Suprapubic skin (tissue), 4 donors: ENCODE measurements at places on chromosomes 6 and 20.

- no peak overlapping the region for H3K27ac ChIP-seq
- no peak overlapping the region for H3K4me3 ChIP-seq
These were observed 11.1 kb downstream of the PCED1A start for GRCh38 chr20:2829376-2829775.

DNA sequence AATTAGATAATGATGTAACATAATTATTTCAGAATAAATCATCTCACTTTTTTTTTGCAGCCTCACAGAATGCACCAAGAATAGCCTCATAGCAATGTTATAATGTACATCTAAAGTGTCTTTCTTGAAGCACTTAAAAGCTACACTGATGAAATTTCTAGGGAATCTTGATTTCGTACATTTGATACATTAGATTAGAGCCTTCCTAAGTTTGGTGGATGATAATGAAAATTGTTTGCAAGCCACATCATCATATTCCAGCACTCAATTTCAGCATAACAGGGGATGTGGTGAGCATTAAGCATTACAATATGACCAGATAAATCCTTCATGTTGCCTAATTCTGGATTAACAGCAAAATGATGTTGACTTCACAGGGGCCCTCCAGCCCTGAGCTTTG lies 9.7 kb upstream of the METTL24 start:
- H3K27me3 ChIP-seq = peaks cover 2% of the 10 kb centered on the region
- no peaks in the 10 kb centered on the region for H3K4me1 ChIP-seq
- DNase-seq = no peak
- H3K27ac ChIP-seq = no peak overlapping the region

- no peak overlapping the region for H3K27ac ChIP-seq
- no peak for DNase-seq
- H3K36me3 ChIP-seq = no peaks in the 10 kb centered on the region
These were observed 44.4 kb upstream of the CST5 start for GRCh38 chr20:23923891-23924435.

DNA sequence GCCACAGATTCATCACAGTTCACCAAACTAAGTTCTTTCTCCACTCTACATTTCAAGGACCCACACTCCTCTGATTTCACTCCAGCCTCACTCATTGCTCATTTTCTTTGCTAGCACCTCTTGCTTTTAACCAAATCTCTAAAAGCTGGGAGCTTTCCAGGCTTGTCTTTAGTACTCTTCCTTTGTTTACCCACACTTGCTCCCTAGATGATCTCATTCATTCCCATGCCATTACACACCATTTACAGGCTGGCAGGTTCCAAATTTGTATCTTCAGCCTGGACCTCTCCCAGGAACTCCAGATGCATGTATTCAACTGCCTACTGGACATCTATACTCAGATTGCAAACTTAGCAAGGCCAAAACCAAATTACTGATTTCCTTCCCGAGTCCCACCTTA lies 5.3 kb upstream of the GUCA1B start:
- H3K27me3 ChIP-seq = no peaks in the 10 kb centered on the region
- peaks cover 13% of the 10 kb centered on the region for H3K36me3 ChIP-seq
- no peak overlapping the region for H3K4me3 ChIP-seq
- no peak overlapping the region for H3K27ac ChIP-seq

DNA sequence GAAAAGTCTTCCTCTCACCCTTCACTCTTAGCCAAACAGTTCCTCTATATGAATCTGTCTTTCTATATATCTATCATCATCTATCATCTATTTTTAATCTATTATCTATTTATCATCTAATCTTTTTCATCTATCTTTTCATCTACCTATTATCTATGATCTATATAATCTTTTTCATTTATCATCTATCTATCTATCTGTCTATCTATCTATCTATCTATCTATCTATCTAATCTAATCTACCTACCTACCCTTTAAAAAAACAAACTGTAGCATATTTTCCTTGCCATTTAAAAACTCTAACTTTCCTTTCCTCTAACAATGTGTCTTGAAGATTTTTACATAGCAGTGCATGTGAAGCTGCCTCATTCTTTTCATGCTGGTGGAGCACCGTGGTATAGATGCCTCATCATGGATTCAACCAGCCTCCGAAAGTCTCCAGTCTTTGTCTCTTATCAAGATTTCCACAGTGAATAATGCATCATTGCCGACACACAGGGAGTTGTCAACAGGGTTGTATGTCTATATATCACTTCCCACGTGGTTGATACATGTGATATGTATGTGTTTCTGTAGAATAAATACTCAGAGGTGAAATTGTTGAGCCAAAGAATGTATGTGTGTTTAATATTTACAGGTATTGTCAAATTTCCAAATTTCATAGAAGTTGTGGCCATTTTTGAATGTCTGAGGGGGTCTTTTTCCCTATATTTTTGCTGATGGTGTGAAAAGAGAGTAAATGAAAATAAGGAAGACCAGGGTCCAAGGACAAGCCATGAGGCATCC lies 51.3 kb downstream of the VEGFA start:
- no peaks in the 10 kb centered on the region for H3K27me3 ChIP-seq
- no peak overlapping the region for H3K27ac ChIP-seq
- H3K4me3 ChIP-seq = no peak overlapping the region
- H3K36me3 ChIP-seq = no peaks in the 10 kb centered on the region
- DNase-seq = no peak

DNA sequence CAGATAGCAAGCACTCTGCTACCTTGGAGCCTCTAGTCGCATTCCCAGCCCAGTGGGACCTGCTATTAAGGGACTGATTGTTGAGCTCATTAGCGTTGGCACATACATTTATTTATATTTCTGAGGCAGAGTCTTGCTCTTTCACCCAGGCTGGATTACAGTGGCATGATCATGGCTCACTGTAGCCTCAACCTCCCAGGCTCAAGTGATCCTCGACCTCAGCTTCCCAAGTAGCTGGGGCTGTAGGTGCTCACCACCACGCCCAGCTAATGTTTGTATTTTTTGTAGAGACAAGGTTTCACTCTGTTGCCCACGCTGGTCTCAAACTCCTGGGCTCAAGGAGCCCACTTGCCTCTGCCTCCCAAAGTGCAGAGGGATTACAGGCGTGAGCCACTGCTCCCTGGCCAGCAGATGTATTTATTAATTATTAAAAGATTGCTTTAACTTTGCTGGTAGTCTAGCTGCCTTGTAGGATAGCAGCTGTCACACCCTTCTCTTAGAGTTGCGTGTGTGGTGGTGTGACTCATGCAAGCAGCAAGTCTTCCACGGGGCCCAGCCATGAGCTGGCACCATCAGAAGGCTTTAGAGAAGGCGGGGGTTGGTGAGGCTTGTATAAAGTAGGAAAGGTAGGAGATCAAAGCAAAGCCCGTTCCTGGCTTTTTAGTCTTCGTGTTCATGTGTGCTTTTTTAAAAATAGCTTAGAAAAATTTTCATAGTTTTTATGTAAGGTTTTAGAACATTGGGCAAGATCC lies 16.5 kb downstream of the ACTR5 start:
- H3K27me3 ChIP-seq = no peaks in the 10 kb centered on the region
- peaks cover 8% of the 10 kb centered on the region for H3K4me1 ChIP-seq
- peaks cover 96% of the 10 kb centered on the region for H3K36me3 ChIP-seq
- no peak for DNase-seq
- H3K27ac ChIP-seq = no peak overlapping the region

DNA sequence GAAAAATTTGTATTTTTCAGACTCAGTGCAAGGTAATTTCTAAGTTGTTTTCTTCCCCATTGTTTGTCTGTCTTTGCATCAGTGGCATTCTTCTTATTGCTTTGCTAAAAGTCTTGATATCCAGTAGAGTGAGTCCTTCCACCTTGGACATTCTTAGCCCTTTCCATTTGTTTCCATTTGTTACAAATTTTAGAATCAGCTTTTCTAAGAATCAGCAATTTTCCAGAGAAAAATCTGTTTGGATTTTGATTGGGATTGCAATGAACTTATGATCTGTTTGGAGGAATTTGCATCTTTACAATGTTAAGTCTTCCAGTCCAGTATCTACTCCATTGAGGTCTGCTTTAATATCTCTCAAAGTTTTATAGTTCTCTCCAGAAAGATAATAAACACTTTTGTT lies 36.4 kb downstream of the LRRN4 start:
- H3K27me3 ChIP-seq = no peaks in the 10 kb centered on the region
- no peak overlapping the region for H3K4me3 ChIP-seq
- H3K27ac ChIP-seq = no peak overlapping the region
- peaks cover 18% of the 10 kb centered on the region for H3K36me3 ChIP-seq
- H3K4me1 ChIP-seq = no peaks in the 10 kb centered on the region

DNA sequence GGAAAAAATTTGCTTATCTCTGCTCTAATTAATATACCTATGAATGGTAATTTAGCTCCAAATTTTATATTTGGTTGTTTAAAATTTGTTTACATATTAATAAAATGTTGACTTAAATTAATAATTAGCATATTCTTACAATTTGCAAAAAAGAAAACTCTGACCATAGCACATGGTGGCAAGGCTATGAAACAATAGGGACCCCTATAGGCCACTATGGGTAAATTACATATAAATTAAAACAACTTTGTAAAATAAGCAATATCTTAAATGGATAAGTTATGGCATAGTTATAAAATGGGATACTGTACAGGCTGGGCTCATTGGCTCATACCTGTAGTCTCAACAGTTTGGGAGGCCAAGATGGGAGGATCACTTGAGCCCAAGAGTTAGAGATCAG lies 76.0 kb downstream of the MKKS start:
- H3K27me3 ChIP-seq = no peaks in the 10 kb centered on the region
- no peaks in the 10 kb centered on the region for H3K4me1 ChIP-seq
- no peak overlapping the region for H3K27ac ChIP-seq
- H3K4me3 ChIP-seq = no peak overlapping the region

GRCh38 chr6:14766391-14766994 lies 479.4 kb upstream of the JARID2 start:
- DNase-seq = no peak
- H3K27me3 ChIP-seq = no peaks in the 10 kb centered on the region

DNA sequence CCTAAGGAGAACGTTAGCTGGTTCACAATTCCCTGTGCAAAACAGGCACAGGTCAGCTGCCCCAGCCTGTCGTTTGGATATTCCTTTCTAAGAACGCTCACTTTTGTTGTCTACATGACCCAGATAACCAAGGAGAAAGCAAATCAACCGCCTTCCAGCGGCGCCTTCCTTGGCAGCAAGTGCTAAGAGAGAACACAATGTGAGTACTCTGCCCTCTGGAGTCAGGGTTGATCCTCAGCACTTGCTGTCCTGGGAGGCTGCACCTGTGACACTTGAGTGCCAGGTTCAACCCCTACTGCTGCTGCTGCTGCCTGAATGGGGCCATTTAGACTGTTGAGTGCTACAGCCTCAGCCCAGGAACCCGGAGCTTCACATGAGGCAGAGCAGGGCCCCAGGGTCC lies 36.8 kb downstream of the OVOL2 start:
- H3K36me3 ChIP-seq = peaks cover 21% of the 10 kb centered on the region
- DNase-seq = no peak
- H3K27me3 ChIP-seq = no peaks in the 10 kb centered on the region
- H3K4me3 ChIP-seq = no peak overlapping the region

DNA sequence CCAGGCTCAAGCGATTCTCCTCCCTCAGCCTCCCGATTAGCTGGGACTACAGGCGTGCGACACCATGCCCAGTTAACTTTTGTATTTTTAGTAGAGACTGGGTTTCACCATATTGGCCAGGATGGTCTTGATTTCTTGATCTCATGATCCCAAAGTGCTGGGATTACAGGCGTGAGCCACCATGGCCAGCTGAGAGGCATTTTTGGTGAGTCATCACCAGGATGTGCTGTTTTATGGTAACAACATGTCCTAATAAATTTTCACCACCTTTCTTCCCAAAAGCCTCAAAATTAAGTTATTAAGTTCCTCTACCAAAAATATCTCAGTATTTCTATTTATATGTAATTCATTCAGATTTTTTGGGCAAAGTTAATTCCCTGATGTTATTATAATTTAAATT lies 53.5 kb downstream of the COL21A1 start:
- H3K27ac ChIP-seq = no peak overlapping the region
- DNase-seq = no peak
- H3K4me3 ChIP-seq = no peak overlapping the region

DNA sequence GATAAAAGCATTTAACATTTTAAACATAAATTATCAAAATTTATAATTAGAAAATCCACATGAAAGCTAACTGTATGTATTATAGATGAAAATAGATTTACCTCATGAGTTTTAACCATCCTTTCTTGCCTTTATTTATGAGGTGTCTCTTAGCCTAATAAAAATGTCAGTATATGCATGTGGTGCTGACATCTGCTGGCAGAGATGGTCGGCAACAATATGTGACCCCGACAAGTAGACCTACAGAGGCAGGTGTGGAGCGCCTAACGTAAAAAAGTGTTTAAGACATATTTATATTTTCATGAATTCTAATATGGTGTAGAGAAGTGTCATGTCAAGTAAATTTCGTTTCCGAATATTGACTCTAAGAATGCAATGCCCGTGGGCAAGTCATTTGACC lies 149.0 kb upstream of the FUT9 start:
- no peaks in the 10 kb centered on the region for H3K27me3 ChIP-seq
- H3K27ac ChIP-seq = no peak overlapping the region
- H3K36me3 ChIP-seq = no peaks in the 10 kb centered on the region
- H3K4me1 ChIP-seq = no peaks in the 10 kb centered on the region
- H3K4me3 ChIP-seq = no peak overlapping the region

GRCh38 chr20:56445540-56445939 lies 22.9 kb upstream of the RTF2 start:
- no peak overlapping the region for H3K4me3 ChIP-seq
- H3K27me3 ChIP-seq = no peaks in the 10 kb centered on the region

- H3K4me3 ChIP-seq = no peak overlapping the region
- H3K4me1 ChIP-seq = no peaks in the 10 kb centered on the region
- no peak for DNase-seq
- peaks cover 3% of the 10 kb centered on the region for H3K27me3 ChIP-seq
- H3K27ac ChIP-seq = no peak overlapping the region
- H3K36me3 ChIP-seq = no peaks in the 10 kb centered on the region
These were observed 9.5 kb upstream of the SNAP25 start for GRCh38 chr20:10209091-10209490.

DNA sequence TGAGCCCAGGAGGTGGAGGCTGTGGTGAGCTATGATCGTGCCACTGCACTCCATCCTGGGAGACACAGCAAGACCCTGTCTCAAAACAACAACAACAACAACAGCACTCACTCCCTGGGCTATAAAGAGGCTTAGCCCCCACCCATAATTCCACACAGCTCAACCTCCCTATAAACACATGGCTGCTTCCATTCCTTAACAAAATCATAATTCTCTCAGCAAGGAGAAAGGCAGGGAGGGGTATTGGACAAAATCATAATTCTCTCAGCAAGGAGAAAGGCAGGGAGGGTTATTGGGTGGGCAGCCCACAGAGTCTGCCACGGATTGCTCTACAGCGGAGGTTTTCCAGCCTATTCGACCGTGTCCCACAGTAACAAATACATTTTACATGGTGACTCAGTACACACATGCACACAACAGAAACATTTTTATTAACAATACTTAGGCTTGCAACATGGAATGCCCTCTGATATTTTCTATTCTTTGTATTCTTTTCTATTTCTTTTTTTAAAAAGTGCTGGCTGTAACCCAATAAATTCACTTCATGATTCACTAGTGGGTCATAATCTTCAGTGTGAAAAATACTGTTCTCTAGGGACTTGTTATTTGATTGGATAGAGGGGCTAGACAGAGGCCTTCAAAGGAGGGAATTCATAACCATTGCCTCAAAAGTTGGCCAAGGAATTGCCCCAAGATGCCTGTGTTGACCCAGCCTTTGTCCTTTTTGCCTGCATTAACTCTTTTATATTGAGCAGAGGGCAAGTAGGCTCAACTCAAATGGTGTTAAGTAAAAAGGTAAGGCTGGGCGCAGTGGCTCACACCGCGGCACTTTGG lies 50.6 kb upstream of the ZMYND8 start:
- H3K27ac ChIP-seq = no peak overlapping the region
- H3K27me3 ChIP-seq = no peaks in the 10 kb centered on the region
- H3K4me1 ChIP-seq = no peaks in the 10 kb centered on the region
- H3K4me3 ChIP-seq = no peak overlapping the region
- no peak for DNase-seq
- no peaks in the 10 kb centered on the region for H3K36me3 ChIP-seq

GRCh38 chr20:6533761-6534479 lies 233.6 kb upstream of the BMP2 start:
- H3K4me3 ChIP-seq = peak overlapping the region; percentile 6
- no peaks in the 10 kb centered on the region for H3K27me3 ChIP-seq
- no peaks in the 10 kb centered on the region for H3K36me3 ChIP-seq
- no peak overlapping the region for H3K27ac ChIP-seq
